ENCODE measurements at places on chromosomes 3 and 15. TPM values are rescaled to one million over a fixed set of nuclear protein-coding genes. Genes with fewer than 3 reads are reported as not detected.
A peak's percentile ranks its signal among the peaks of the same experiment; 100 is the strongest.

- no peak for DNase-seq
These were observed 34.2 kb downstream of the HMCES start for GRCh38 chr3:129312671-129313414.

DNA sequence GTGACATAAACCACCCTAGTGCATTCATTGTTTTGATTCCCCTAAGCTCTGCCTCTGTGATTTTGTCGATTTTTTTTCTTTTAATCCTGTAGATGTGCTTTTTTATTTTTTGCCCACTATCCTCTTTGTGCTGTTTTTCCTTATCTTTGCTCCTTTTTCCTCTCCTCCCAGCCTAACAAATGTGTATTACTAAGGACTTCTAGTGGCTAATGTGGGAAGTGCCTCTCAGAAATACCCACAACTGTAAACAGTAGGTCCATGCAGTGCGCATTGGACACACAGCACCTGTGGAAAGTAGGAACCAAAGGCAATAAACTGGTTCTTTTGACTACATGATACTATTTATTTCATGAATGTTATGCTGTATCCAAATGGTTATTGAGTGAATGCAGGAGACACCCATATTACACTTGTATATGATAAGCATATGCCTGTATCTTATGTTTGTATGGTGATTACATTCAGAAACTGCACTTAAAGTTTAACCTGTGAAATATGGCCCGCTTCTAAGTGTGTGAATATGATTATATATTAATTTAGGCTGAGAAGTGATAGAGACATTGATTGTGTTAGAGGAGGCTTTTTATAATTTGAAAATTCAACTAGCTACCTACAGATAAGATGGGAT lies 147.8 kb downstream of the PLCL2 start:
- DNase-seq = no peak

Gene HDC
- total RNA-seq = 5.6 TPM

- DNase-seq = no peak
These were observed 1.0 kb downstream of the OGG1 start for GRCh38 chr3:9750556-9751411.

DNA sequence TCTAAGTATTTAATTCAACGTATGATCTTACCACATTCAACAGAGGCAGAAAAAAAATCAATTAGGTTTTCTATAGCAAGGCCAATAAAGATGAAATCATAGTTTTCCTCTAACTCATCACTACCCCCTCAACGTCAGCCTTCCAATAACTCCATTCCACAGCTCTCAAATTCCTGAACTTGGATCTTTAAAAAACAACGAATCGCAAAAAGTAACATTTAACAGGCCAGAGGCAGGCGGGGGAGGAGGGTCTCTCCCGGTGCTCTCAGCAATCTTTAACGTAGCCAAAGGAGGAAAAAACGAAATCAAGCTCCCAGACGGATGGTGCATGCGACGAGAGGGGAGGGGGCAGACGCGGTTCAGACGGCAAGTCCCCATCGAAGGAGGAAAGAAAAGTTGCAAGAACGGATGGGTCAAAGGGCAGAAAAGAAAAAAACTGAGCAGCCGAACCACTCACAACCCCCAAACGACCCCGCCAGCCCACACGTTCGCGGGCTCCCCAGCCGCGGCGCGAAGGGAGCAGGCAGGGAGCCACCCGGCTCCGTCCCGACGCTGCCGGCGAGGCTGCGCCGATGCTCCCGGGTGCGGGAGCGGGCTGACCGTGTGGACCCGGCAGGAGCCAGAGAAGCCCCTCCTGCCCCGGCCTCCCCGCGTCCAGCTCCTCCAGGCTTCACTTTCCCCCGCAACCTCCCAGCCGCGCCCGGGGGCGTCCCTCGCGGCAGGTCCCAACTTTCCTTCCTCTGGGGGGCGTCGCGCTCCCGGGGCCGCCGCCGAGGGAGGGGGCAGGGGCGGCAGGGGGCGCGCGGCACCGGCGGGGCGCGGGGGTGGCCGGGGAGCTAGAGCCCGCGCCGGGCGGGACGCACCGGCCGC lies 703 bp downstream of the PEAK1 start:
- DNase-seq = peak; percentile 48

- DNase-seq = no peak
These were observed 633 bp downstream of the THPO start for GRCh38 chr3:184377374-184377773.

Gene B3GALNT1
- total RNA-seq = 22.3 TPM

Gene AGBL1
- total RNA-seq = not detected

Data from ureter (tissue), 1 donor.